ENCODE measurements at places on chromosomes 4 and X.

DNA sequence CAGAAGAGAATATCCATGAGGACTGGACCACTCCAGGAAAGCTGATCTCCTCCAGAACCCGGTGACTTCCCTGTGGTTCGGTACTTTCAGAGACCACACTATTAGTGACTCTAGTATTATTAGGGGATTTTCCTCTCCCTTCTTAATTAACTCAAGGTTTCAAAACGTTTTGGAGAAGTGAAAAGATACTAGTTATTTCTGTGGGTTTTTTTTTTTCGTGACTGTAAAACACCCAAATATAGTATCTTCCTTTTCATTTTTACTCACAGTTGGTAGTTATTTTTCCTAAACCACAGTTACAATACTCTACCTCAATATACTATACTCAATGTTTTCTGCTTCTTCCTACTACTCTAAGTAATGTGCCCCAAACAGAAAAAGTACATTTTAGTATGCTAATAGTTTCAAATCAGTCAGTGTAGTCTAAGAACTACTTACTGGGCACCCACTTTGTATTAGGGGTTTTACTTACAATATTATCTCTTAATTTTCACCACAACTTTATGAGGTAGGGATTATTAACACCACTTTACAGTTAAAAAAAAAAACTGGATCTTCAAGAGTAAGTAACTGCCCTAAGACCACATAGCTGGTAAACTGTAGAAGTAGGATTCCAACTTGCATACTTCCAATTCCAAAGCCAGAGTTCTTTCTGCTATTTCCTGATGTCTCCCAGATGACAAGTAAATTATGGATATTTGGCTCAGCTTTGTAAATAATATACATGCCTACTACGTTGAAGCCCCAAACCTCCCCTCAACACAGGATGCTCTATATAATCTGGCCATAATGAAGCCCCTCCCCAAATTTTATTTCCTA is 45.0 kb downstream of the SLC9A7 start:
- no peak for DNase-seq

- no peak for DNase-seq
These were observed 31.4 kb upstream of the ARSH start for GRCh38 chrX:2974961-2975360.

- no peak for DNase-seq
These were observed 210.4 kb downstream of the SPRY1 start for GRCh38 chr4:123606946-123607542.

GRCh38 chr4:75545526-75545925 is 10.3 kb upstream of the ODAPH start:
- DNase-seq: no peak

GRCh38 chr4:81839347-81840042 is 367.8 kb upstream of the RASGEF1B start:
- DNase-seq: no peak

GRCh38 chr4:38381788-38382187 is 282.2 kb upstream of the KLF3 start:
- DNase-seq: no peak

DNA sequence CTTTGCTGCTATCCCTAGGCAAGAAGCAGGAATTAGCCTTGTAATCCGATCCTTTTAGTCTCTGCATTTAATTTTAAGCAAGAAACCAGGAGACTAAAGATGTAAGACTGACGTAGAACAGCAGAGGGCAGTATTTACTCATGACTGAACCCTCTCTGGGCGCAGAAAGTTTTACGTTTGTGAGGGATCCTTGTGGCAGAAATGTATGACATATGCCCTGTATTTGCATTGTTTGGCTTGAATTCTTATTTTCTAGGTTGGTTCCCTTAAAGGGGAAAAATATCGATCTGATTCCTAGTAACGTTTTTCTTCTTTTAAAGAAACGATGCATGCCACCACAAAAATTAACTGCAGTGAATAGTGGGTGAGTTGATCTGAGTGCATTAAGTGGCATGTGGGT is 1.3 kb upstream of the FAT4 start:
- DNase-seq: no peak

- no peak for DNase-seq
These were observed 214.7 kb downstream of the CBR4 start for GRCh38 chr4:168795346-168795745.

GRCh38 chr4:47469951-47470350 is 6.4 kb upstream of the COMMD8 start:
- DNase-seq: no peak

- no peak for DNase-seq
These were observed 101.9 kb downstream of the SLIT2 start for GRCh38 chr4:20353646-20354045.

DNA sequence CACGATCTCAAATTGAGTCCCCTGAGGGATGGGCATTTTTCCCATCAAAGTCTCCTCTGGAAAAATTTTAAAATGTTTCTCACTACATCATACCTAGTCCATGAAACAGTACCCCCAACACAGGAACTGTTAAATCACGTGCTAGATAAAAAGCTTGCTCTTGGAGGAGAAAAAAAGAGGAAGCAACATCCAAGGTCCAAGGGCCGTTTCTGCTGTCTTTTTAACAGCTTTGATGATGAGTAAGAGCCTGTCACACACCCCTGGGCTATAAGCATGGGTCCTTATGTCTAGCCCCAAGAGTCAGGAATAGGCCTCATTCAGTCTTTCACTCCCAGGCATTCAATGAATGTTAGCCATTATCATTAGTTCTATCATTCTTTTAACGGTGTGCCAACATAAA is 128.9 kb downstream of the SH3KBP1 start:
- no peak for DNase-seq

- DNase-seq: no peak
These were observed 7.9 kb downstream of the HUWE1 start for GRCh38 chrX:53678667-53679066.

- DNase-seq: no peak
These were observed 62.7 kb downstream of the GAB1 start for GRCh38 chr4:143399113-143399949.

GRCh38 chrX:70769659-70770227 is 138.8 kb downstream of the TEX11 start:
- no peak for DNase-seq

DNA sequence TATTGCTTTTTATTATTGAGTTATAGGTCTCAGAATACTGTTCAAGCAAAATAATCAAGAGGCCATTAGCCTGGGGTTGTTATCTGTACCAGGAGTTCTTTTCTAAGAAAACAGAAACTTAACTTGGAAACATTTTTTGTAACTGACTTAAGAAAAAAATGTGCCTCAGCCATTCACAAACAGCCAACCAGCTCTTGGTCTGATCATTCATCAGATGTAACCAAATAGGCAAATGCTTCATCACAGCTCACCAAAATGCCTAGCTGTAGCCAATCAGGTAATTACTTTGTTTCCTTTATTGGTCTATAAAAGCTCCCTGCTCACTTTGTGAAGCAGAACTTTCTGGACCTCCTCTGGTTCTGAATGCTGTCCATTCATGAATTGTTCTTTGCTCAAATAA is 387.7 kb downstream of the FAT4 start:
- DNase-seq: no peak

DNA sequence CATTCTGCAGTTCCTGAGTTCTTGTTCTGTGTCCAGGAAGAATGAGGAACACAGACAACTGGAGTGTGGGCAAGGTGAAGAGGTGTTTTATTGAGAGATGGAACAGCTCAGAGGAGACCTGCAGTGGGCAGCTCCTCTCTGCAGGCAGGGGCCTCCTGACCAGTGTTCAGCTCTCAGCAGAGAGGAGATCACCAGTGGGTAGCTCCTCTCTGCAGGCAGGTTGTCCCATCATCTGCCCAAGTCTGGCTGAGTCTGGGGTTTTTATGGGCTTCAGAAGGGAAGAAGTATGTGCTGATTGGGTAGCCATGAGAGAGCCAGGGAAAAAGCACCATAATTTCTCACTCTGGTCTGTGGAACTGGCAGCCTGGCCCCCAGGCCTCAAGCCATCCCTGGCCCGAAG is 56.0 kb upstream of the RASGEF1B start:
- no peak for DNase-seq

DNA sequence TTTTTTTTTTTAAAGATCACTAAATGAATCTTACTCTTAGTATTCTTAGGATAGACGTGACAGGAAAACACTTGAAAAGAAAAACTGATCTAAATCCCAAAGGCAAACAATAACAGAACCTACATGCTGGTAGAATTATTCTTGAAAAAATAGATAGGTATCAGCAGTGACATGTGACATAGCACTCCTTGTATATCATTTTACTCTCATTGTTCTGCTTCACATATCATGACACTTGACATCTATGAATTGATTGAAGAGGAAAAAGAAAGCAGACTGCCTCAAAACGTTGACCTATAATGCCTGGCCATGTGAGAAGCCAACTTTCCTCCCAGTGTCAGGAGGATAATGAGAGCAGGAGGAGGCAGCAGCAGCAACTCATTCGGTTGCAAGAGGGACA is 555.2 kb downstream of the GABRG1 start:
- DNase-seq: no peak

- DNase-seq: no peak
These were observed 163.3 kb upstream of the FAM47C start for GRCh38 chrX:36844857-36845256.

DNA sequence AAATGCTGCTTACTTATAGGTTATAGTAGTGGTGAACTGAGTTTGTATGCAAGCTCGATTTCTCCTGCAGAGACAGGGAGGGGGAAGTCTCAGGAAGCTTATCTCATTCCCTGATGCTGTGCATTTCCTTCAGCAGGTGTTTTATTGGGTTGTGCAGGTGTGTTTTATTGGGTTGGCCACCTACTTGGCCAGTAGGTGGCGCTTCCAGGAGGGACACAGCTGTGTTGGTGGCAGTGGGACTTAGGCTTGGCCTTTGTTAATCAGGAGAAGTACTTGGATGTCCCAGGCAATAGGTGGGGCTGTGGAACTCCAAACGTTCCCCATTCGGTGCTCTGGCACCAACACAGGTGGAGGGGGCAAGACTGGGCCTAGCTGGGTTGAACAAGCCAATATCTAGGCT is 196.0 kb upstream of the DCAF8L1 start:
- no peak for DNase-seq

- DNase-seq: no peak
These were observed 189.3 kb upstream of the GPRIN3 start for GRCh38 chr4:89496851-89497250.

DNA sequence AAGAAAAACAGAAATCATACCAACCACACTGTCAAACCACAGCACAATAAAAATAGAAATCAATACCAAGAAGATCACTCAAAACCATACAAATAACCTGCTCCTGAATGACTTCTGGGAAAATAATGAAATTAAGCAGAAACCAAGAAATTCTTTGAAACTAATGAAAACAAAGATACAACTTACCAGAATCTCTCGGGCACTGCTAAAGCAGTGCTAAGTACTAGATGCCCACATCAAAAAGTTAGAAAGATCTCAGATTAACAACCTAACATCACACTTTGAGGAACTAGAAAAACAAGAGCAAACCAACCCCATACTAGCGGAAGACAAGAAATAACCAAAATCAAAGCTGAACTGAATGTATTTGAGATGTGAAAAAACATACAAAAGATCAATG is 33.2 kb downstream of the AWAT2 start:
- no peak for DNase-seq

GRCh38 chr4:168636506-168637196 is 139.8 kb downstream of the PALLD start:
- no peak for DNase-seq

- no peak for DNase-seq
These were observed 25.1 kb upstream of the DDX53 start for GRCh38 chrX:22974616-22975015.

- no peak for DNase-seq
These were observed 490.2 kb downstream of the TLL1 start for GRCh38 chr4:166363198-166363597.

DNA sequence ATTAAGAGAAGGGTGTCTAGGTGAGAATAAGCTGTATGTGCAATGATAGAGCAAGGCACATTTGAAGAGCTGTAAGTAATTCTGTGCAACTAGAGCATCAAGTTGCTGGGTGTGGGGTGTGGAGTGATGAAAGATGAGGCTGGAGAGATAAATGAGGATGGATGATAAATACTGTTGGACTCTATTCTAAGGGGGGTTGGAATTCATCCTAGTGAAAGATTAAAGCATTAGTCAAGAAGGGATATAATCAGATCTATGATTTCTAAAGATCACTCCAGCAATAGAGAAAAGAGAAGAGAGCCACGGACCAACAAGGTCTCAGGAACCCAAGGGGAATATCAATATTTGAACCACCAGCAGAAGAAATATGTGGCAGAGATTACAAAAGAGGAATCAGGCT is 415.0 kb upstream of the RPS6KA3 start:
- no peak for DNase-seq

DNA sequence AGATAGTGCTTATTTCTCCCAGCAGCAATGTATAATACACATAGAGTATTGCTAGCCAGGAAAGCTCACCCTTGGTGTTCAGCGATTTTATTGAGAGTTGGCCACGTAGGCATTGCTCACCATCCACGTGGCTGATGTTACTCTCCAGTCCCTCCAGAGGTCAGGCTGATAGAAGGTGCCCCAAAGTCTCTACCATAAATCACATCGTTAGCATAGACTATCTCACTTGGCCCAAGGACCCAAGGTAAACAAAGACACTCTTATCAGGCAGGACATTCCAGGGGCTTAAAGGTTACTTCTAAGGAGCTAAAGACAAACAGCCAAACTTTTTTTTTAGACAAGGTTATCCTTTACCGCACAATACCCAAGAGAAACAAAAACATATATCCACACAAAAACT is 30.3 kb upstream of the RGN start:
- DNase-seq: no peak

GRCh38 chrX:96566878-96567277 is 117.8 kb upstream of the DIAPH2 start:
- no peak for DNase-seq

Measured in RWPE2 (cell line).